ENCODE measurements at places on chromosomes 1 and 21.

DNA sequence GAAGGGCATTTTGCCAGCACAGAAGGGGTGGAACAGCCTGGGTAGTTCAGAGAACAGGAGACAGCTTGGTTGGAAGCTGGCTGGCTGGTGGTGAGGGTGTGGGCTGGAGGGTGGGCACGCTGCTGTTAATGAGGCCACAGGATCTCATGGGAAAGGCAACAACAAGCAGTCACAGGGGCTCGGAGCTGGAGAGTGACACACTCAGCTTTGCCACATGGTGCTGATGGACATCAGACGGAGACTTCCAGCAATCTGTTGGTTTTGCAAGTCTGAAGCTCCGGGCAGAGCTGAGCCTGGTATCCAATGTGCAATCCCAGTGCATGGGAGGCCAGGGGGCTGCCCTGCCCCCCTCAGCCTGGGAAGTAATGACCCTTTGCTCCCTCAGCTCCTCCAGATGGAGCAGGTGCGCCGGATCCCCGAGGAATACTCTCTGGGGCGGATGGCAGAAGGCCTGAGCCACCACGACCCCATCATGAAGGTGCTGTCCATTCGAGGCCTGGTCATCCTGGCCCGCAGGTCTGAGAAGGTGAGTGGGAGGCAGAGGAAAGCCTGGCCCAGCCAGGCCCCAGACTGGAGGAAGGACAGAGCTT, 15.6 kb upstream of the TTC4 start:
- no peak for DNase-seq

- no peak for DNase-seq
Observed at GRCh38 chr1:214312530-214313051, 31.6 kb downstream of the SMYD2 start.

DNA sequence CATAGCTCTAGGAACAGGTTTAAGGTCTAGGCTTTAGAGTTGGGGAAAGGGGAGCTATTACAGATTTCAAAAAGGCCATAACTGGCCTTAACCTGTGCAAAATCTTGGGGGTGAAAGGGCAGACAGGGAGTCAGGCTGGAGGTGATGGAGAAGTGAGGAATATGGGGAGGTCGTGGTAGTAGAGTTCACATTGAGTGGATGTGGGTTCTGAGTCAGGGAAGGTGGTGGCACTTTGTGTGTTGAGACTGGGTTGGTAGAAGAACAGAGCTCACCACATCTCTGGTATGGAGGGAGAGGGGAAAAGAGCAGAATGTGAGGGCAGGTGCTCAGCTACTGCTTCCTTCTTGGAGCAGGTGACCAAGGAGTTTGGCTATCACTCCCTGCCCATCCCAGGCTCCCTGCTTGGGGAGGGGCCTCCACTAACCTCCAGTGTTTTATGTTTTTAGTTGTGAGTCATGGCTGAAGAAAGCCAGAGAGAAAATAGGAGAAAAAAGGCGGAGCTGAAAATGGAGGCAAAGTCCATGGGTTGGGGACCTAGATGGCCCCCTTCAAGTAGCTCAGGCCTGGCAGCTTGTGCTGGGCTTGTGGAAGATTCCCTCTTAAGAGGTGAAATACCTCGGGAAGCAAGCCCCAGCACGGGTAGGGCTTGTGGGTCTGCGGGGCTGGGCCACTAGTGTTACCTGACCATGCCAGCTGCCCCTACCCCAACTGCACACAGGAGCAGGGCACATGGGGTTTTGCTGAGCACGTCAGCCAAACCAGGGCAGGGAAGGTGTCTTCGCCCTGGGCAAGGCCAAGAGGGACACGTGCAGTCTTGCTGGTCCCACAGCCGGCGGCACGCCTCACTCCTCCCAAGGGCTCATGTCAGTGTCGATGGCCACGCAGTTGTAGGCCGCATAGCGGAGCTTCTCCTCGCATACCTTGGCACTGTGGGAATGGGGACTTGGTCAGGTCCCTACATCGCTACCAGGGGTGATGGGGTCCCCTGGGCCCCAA, 8.2 kb downstream of the HECTD3 start:
- no peak for DNase-seq

DNA sequence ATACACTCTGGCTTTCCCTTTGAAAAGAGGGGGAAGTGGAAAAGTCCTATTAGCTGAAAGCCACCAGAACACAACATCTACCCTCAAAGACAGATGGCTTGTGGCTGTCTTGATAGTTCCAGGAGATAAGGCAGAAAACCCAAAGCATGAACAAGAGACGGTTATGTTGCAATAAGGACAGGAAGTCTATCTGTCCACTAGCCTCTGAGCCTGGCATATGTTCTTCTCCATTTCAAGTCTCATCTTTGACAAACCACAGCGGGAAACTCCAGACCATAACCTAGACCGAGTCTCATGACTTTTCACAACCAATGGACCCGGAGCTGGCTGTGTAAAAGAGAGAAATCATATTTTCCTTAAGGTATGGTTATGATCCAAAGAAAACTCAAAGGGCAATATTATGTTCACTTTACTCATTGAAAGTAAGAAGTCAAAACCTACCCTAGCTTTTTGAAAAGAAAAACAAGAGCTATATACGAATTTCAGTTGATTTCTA, 33.8 kb downstream of the DUSP10 start:
- DNase-seq: no peak

DNA sequence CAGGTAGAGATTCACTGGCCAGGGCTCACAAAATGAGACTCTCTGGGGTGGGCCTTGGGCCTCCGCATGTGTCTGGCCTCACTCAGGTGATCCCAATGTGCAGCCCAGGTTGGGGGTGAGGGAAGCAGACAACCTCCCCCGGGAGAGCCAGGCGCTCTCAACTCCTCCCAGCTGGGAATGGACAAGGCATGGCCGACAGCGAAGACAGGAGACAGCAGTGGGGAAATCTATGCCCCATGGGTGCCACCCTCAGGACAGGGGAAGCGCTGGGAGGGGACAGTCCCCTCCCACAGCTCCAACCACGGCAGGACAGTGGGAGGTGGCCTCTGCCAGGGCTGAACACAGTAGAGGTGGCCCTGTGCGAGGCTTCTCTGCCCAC, 47.7 kb downstream of the PRDM15 start:
- no peak for DNase-seq

DNA sequence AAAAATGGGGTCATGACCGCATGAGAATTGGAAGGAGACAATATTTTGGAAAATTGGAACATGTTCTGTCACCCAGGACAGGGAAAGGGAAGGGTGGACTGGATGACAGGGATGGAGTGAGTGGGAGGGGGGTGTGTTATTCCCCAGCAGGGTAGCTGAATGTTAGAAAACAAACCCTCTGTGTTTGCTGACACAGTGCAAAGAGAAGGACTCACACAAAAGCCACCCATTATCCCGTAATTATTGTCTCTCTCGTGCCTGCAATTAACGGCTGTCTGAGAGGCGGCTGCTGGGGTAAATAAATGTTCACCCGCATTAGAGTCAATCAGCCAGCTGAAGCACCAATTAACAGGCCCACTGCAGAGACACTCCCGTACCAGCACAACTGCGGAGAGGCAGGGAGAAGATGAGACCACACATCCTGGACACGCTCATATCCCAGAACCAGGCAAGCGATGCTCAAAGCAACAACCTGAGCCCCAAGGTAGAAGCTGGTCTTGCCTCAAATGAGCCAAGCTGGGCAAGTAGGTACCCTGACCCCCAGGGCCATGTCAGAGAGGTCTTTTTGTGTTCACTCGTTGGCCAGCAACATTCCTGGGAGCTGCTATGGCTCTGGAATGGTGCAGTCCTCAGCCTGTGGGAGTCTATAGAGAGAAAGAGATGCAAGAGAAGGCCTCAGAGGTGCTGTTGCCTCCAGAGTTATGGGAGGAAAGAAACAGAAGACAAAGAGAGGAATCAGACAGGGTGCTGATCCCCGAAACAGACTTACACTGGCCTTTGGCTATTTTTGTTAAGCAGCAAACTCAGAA, 19.4 kb downstream of the PLEKHA6 start:
- no peak for DNase-seq

- DNase-seq: no peak
Observed at GRCh38 chr1:19140465-19140864, 69.6 kb downstream of the UBR4 start.

DNA sequence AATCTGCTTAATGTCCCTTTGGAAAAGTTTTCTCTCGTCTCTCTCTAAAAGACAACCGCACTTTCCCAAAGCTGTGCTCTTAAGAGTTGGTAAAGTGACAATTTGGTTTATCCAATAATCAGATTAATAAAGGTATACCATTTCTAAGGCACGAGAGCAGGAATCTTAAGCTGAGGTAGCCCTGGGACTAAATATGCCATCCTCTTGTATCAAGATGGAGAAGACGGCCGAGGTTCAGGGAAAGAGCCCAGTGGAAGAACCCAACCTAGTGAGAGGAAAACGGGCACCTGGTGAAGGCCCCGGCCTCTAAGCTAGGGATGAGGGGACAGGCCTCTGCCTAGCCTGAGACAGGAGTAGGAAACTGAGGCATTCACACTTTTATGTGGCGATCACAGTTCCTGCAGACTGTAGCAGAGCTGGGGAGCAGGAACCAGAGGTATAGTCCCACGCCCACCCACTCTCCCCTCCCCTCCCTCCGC, 334 bp upstream of the SARS1 start:
- no peak for DNase-seq

DNA sequence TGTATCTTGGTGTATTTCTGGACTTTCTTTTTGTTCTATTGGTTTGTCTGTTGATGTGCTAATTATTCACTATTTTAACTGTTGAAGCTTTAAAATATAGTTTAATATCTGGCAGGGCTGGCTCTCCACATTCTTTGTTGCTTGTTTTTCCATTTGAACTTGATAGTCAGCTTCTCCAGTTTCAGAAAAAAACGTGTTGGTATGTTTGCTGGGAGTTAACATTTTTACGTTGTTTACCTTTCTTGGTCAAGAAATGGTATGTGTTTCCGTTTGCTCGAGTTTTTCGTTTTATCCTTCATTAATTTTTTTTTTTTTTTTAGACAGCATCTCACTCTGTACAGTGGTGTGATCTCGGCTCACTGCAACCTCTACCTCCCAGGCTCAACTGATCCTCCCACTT, 16.9 kb upstream of the ZBTB40 start:
- no peak for DNase-seq

GRCh38 chr1:111454859-111455641, 5.8 kb downstream of the ATP5PB start:
- DNase-seq: no peak

DNA sequence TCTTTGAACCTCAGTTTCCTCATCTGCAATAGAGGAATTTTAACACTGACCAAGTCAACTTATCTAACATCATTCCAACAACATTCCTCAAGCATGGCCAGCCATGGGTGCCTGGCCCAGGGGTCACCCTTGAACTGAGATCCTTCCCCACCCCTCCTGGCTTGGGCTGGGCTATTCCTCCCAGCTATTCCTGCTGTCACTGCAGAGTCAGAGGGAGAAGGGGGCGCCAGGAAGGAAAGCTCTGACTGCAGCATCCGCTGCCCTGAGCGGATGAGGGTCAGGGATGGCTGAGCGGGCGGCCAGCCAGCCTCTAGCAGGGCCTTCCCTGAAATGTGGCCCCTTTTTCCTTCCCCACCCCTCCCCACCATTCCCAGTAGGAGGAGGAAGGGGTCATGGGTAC, 3.1 kb downstream of the TINAGL1 start:
- peak; percentile 7 for DNase-seq

- no peak for DNase-seq
Observed at GRCh38 chr1:10187026-10187334, 23.4 kb upstream of the KIF1B start.

- no peak for DNase-seq
Observed at GRCh38 chr1:41364442-41365319, 3.4 kb downstream of the FOXO6 start.
